ENCODE measurements at places on chromosomes 11 and 22. TPM values are rescaled to one million over a fixed set of nuclear protein-coding genes. Genes with fewer than 3 reads are reported as not detected.

DNA sequence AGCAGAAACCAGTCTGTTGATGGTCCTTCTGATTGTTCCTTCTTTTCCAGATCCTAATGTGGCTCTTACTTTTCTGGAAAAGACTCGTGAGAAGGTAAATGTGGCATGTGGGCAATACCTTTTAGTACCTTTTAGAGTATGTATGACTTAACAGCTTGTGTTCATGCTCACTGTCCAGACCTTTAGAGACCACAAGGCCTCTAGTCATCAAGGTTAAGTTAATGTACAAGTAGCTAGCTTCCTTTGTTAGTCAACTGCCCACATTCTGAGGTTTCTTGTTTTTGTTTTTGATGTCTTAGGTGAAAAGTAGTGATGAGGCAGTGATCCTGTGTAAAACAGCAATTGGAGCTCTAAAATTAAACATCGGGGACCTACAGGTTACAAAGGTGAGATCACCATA lies 7.6 kb downstream of the PSMD13 start:
- no peaks in the 10 kb centered on the region for H3K4me1 ChIP-seq
- no peaks in the 10 kb centered on the region for H3K36me3 ChIP-seq
- H3K27me3 ChIP-seq = no peaks in the 10 kb centered on the region
- no peak overlapping the region for H3K27ac ChIP-seq
- no peak for DNase-seq

- H3K4me3 ChIP-seq = no peak overlapping the region
- no peak overlapping the region for H3K27ac ChIP-seq
- H3K4me1 ChIP-seq = no peaks in the 10 kb centered on the region
- H3K36me3 ChIP-seq = no peaks in the 10 kb centered on the region
- DNase-seq = no peak
Observed at GRCh38 chr11:78586452-78587046, 11.9 kb upstream of the NARS2 start.

DNA sequence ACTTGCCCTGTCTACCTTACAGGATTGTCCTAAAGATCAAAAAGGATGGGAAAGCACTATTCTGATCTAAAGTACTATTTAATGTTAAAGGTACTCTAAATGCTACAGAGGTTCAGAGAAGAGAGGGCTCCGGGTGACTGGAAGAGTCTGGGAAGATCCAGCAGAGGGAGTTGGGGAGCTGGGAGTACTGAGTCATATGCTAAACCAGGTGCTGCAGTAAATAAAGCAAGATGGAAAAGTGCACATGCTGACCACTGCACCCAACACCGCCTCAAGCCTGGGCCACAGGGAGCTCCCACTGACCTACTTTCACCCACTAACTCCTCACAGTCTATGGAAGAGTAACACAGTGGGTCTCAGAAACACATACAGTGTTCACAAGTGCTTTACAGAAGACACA lies 49.3 kb downstream of the WT1 start:
- H3K27me3 ChIP-seq = no peaks in the 10 kb centered on the region
- no peak overlapping the region for H3K27ac ChIP-seq
- H3K4me1 ChIP-seq = no peaks in the 10 kb centered on the region
- H3K36me3 ChIP-seq = no peaks in the 10 kb centered on the region
- DNase-seq = no peak
- H3K4me3 ChIP-seq = no peak overlapping the region

DNA sequence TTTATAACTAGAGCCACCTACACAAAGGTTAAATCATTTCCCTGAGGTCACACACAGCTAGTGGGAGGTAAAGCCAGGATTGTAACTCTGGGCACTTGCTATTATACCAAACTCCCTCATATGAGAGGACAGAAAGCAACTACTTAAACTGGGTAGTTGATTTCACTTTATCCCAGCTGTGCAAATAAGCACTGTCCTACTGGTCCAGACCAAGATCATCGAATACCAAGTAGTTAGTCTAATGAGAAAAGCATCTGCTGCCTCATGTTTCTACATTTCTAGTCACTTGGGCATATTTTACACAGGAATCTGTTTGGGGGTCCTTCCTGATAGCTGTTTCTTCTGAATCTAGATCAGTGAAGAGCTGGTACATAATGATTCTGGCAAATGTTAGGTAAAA lies 178.6 kb upstream of the NARS2 start:
- H3K4me3 ChIP-seq = no peak overlapping the region
- H3K36me3 ChIP-seq = no peaks in the 10 kb centered on the region
- H3K4me1 ChIP-seq = no peaks in the 10 kb centered on the region
- H3K27me3 ChIP-seq = no peaks in the 10 kb centered on the region
- H3K27ac ChIP-seq = no peak overlapping the region

DNA sequence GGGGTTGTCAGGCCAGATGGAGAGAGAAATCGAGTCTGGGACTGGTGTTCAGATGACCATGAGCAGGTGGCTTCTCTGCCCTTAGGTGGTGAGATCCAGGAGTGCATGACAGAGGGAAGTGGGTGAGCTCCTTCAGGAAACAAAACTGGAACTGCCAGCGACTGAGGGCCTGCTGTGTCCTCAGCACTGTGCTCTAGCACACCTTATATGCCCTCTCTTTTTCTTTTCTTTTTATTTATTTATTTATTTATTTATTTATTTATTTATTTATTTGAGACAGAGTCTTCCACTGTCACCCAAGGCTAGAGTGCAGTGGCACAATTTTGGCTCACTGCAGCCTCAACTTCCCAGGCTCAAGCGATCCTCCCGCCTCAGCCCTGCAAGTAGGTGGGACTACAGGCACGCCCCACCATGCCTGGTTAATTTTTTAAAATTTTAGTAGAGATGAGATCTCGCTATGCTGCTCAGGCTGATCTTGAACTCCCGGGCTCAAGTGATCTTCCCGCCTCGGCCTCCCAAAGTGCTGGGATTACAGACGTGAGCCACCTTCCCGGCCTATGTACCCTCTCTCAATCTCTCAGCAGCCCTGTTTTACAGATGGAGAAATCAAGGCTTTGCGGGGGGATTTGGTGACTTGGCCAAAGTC lies 14.8 kb upstream of the RASD2 start:
- H3K27me3 ChIP-seq = no peaks in the 10 kb centered on the region
- no peaks in the 10 kb centered on the region for H3K4me1 ChIP-seq
- no peak overlapping the region for H3K4me3 ChIP-seq
- no peaks in the 10 kb centered on the region for H3K36me3 ChIP-seq
- peak overlapping the region; percentile 35 for H3K27ac ChIP-seq

DNA sequence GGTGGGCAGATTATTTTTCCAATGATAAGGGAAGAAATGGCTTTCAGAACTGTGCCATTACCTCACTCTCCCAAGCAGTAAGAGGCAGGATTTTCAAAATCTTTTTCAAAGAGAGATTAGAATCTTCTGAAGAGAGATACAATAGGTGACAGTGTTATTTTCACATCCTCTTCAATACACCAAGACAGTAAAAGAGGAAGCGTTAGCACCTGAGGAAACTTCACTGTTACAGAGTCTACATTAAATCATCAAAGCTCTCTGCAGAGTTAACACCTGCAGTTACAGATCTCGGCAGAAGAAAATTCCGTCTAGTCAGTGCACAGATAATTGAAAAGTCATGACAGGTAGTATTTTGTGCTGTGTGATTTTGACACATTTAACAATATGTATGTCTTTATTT lies 144.9 kb downstream of the PGR start:
- H3K27me3 ChIP-seq = no peaks in the 10 kb centered on the region
- H3K4me1 ChIP-seq = no peaks in the 10 kb centered on the region
- no peak overlapping the region for H3K27ac ChIP-seq
- no peak for DNase-seq
- no peak overlapping the region for H3K4me3 ChIP-seq

- H3K27ac ChIP-seq = no peak overlapping the region
- no peak overlapping the region for H3K4me3 ChIP-seq
- no peaks in the 10 kb centered on the region for H3K4me1 ChIP-seq
- H3K36me3 ChIP-seq = no peaks in the 10 kb centered on the region
- no peaks in the 10 kb centered on the region for H3K27me3 ChIP-seq
Observed at GRCh38 chr22:43878831-43879550, 12.8 kb downstream of the PNPLA5 start.

DNA sequence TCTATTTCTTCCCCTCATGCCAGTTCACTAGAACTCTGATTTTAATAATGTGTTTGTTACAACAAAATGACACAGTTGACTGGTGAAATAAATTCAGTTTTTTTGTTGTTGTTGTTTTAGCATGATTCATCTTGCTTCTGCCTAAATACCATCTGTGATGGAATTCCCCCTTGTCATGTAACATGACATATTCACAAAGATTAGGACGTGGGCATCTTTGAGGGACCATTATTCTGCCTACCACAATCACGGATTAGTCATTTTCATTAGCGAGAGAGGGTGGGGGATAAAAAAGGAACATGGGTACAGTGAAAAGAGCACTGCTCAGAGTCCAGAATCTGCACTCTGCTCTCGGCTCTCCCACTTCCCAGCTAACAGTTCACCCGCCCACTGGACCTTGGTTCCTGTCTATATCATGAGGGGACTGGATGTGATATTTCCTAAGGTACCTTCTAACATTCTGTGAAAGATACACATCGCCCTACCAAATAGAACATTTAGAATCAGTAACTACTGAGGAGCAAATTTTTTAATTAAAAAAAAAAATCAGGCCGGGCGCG lies 11.3 kb downstream of the HTATIP2 start:
- H3K27ac ChIP-seq = peak overlapping the region; percentile 20
- DNase-seq = peak; percentile 70
- H3K4me3 ChIP-seq = no peak overlapping the region
- no peaks in the 10 kb centered on the region for H3K4me1 ChIP-seq
- H3K36me3 ChIP-seq = no peaks in the 10 kb centered on the region
- no peaks in the 10 kb centered on the region for H3K27me3 ChIP-seq

GRCh38 chr22:33658775-33659174 lies 261.5 kb downstream of the LARGE1 start:
- H3K4me1 ChIP-seq = no peaks in the 10 kb centered on the region
- H3K27me3 ChIP-seq = no peaks in the 10 kb centered on the region
- no peaks in the 10 kb centered on the region for H3K36me3 ChIP-seq
- DNase-seq = no peak

GRCh38 chr11:15896026-15896425 lies 460.3 kb downstream of the SOX6 start:
- no peak for DNase-seq
- H3K36me3 ChIP-seq = no peaks in the 10 kb centered on the region
- no peak overlapping the region for H3K4me3 ChIP-seq

DNA sequence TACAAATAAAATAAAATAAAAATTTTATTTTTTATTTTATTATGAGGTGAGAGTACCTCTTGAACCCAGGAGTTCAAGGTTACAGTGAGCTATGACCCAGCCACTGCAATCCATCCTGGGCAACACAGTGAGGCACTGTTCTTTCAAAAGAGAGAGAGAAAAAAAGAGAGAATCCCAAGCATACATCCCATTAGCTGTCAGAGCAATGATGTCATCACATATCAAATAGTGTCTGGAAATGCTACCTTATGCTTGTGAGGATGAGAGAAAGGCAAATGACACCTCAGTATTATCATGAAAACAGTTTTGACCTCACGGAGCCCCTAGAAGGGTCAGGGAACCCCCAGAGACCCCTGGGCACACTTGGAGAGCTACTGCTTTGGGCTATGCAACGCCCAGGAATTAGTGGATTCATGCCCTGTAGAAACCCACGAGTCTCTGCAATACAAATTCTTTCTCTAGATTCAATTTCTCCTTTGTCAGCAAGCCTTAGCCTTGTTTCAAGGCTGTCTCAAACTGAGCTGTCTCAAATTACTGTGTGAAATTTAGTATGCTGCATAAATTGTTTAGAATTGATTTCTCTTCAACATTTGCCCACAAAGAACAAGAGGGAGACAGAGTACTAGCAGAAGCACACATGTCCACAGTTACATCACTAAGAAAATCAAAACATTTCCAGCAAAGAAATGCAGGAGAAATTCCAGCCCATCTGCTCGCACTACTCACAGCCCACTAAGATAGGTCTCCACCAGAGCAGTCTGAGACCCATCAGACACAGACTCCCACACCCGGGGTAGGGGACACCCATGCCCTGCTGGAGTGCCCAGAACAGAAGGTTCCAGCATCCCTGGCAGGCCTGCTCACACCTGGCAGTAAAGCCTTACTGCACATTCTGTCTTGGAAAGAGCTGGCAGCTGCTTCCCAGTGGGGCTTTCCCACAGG lies 18.1 kb downstream of the DGCR2 start:
- no peak overlapping the region for H3K4me3 ChIP-seq
- H3K4me1 ChIP-seq = no peaks in the 10 kb centered on the region
- no peaks in the 10 kb centered on the region for H3K27me3 ChIP-seq
- no peaks in the 10 kb centered on the region for H3K36me3 ChIP-seq

DNA sequence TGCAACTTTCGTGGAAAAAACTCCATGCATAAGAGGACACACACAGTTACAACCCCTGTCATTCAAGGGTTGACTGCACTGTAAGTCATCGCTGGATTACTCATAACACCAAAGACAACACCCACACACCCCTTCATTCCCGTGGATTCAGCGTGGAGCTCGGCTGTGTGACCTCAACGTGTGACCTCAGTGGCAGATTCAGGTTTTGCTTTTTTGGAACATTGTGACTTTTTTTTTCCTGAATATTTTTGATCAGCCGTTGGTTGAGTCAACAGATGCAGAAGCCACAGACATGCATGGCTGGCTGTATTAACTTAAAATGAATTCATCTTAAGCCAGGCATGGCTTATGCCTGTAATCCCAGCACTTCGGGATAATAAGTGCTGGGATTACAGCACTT lies 19.7 kb upstream of the MUC5AC start:
- no peak overlapping the region for H3K4me3 ChIP-seq
- no peaks in the 10 kb centered on the region for H3K4me1 ChIP-seq
- H3K27ac ChIP-seq = no peak overlapping the region
- no peaks in the 10 kb centered on the region for H3K27me3 ChIP-seq
- no peaks in the 10 kb centered on the region for H3K36me3 ChIP-seq

DNA sequence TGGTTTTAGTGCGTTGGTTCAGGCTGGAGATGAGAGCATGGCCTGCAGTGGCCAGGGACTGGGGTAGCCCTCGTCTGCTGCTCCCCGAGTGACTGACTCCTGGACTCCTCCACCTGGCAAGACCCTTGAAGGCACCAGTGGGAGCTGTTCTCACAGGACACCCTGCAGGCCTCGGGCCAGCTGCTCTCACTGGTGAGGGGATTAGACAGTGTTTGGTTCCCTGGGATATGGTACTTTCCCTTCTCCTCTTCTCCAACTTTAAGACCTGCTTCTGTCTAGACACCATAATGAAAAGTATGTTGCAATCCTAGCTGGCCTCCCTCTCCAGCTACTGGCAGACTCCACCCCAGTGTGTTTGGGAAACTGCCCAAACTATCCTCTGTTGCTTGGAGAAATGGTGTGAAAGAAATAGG lies 168.8 kb upstream of the CADM1 start:
- no peaks in the 10 kb centered on the region for H3K4me1 ChIP-seq
- no peaks in the 10 kb centered on the region for H3K27me3 ChIP-seq
- no peak overlapping the region for H3K27ac ChIP-seq

GRCh38 chr11:73647459-73648100 lies 1.2 kb downstream of the PLEKHB1 start:
- no peaks in the 10 kb centered on the region for H3K27me3 ChIP-seq
- H3K27ac ChIP-seq = no peak overlapping the region
- peak; percentile 92 for DNase-seq
- H3K36me3 ChIP-seq = no peaks in the 10 kb centered on the region
- H3K4me3 ChIP-seq = peak overlapping the region; percentile 36

The OAF gene
- total RNA-seq = 66.0 TPM

The PRDM11 gene
- total RNA-seq = 6.8 TPM

The OR8J1 gene
- total RNA-seq = not detected

All from Peyer's patch (tissue), 4 donors.